ENCODE measurements at places on chromosomes 6 and 20.
A peak's percentile ranks its signal among the peaks of the same experiment; 100 is the strongest.

DNA sequence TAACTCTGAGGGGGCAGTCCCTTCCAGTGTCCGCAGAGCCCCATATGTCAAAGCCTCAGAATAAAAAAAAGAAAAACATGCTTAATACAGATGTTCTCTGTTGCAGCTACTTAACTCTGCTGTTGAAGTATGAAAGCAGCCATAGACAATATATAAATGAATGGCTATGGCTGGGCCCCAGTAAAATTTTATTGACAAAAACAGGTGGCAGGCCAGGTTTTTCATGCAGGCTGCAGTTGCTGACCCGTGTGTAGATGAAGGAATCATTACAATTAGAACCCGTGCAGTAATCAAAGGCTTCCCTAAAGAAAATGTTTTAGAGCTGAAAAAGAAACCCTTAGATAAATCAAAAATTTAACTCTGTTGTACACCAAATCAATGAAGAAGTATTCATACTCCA is 13.0 kb upstream of the RIN2 start:
- DNase-seq: no peak

GRCh38 chr20:41279546-41280225 is 37.8 kb downstream of the ZHX3 start:
- no peak for DNase-seq

DNA sequence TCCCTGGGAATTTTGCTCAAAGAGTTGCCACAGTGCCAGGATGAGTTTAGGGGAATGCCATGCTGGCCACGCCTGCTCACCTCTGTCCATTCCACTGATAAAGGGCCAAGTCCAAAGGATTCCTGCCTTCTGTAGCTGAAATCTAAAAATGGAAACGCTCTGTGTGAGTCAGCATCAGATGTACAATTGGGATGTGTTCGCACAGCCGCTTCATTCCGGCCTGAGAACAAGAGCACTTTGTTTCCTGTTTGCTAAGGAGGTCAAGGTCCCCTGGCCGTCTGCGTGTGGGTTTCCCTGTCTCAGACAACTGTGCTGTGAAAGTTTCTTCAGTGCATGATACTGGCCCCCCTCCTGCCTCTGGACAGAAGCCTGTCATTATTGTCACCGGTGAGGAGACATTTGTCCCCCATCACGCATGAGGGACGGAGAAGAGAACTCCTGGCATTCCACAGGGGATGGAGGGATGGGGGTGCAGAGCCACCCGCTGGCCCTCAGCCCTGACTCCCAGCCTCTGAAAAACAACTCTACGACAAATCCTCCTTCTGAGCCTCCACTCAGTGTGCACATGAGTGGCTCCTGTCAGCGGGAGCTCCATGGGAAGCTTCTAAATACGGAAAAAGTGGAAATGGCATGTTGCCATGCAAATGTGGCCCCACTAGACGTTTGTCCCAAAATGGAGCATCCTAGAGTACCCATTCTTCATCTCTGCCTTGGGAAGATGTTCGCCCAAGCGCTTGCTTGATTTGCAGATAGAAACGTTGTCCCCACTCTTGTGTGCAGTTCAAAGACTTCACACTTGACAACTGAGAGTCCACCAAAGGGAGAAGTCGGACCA is 143.5 kb upstream of the AFDN start:
- no peak for DNase-seq

DNA sequence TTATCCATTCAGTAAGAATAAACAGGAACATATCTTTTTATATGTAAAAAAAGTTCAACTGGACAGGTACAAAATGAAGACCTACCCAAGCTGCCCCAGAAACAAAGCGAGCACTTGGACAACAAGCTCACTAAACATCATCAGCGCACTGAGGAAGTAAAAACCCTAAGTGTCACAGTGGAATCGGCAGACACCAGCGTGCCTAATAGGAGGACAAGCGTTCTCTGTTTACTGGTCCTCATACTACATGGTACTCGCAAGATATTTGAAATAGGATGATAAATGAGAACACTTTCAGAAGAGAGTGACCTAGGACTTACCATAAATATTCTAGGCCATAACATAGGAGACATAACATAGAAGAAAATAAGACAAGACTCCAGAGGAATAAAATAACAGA is 18.2 kb downstream of the MAP7 start:
- DNase-seq: no peak

DNA sequence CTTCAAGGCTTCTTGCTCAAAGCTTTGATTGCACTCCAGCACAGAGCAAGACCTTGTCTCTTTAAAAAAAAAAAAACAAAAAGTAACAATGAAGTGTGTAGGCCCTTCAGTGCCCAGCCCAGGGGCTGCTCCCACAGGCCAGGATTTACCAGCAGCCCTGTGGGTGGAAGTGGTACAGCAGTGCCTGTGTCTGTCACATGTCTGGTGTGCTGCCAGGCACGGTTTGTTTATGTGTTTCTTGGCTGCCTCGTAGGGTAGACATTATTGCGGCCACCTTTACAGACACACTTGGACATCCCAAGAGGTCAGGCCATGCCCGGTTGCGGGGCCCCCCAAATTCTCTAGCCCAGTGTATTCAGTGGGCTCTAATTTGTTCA is 12.7 kb downstream of the DYNLRB1 start:
- no peak for DNase-seq

DNA sequence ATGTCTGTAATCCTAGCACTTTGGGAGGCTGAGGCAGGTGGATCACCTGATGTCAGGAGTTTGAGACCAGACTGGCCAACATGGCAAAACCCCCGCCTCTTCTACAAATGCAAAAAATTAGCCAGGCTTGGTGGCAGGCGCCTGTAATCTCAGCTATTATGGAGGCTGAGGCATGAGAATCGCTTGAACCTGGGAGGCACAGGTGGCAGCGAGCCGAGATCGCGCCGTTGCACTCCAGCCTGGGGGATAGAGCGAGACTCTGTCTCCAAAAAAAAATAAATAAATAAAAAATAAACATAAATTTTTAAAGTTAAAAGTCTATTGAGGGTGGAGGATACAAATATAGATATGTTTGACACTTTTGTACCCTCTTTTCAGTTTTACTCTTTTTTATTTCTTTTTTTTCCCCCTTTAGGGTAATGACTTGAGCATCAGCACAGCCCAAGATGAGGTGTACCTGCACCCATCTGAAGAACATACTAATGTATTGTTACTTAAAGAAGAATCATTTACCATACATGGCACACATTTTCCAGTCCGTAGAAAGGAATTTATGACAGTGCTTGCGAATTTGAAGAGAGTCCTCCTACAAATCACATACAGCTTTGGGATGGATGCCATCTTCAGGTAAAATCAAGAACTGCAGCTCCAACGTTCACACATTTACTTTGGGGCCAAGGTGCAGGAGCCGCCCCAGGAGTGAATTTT is 368.9 kb downstream of the LAMA2 start:
- DNase-seq: peak; percentile 48

GRCh38 chr6:144661116-144661806 is 376.1 kb downstream of the UTRN start:
- DNase-seq: peak; percentile 51

DNA sequence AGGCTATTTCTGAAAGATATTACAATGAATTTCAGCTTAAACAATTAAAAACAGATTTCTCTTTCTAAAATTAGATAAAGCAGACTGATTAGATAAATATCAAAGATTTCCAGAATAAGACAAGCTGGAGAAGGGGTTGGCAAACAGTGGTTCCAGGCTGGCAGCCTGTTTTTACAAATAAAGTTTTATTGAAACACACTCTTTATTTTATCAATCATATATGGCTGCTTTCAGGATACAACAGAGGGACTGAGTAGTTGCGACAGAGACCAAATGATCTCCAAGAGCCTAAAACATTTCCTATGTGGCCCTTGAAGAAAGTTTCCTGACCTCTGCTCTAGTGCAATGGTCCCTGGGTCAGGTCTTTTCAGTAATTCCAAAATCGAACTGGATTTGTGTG is 65.6 kb upstream of the IYD start:
- DNase-seq: no peak

DNA sequence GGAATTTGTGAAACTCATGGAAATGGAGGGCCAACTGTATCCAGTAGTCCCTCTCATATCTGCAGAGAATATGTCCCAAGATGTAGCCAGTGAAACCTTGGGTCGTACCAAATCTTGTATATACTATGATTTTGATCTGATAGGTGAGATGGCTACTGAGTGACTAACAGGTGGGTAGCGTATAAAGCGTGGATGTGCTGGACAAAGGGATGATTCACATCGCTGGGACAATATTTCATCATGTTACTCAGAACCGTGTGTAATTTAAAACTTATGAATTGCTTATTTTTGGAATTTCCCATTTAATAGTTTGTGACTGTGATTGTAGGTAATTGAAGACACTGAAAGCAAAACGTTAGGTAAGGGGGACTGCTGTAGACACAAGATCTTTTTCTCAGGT is 144.1 kb downstream of the SMAP1 start:
- DNase-seq: no peak

GRCh38 chr6:137791281-137792159 is 75.5 kb upstream of the TNFAIP3 start:
- no peak for DNase-seq

GRCh38 chr6:167450626-167451025 is 125.7 kb downstream of the TTLL2 start:
- no peak for DNase-seq

DNA sequence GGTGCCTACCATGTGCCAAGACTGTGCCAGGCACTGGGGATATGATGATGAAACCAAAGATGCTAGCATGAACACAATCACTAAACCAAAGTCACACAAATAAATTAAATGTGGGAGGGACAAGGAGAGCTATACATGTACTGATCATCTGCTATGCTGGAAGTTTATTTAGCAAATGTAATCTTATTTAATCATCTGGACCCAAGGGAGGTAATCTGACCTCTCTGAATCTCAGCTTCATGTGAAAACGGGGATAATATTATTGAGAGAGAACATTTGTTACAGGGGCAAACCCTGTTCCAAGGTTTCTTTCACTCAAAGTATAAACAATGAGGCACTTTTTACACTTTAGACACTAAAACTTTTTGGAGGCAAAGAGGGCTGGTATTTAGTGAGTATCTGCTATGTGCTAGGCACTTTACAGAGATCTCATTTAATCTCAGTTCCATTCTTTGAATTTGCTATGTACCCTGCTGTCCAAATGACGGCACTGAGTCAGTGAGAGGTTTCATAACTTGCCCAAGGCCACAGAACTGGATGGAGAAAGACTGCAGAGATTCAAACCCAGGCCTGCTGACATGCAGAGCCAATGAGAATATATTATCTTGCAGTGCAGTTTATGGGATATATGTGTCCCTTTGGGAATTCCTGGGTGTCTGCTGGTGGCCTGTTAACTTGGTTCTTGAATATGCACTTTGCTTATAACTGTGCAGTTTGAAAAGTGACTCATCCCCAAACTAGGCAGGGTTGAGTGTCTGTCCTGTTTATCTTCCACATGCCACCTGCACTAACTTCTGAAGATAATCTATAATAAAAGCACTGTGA is 3.3 kb upstream of the ASXL1 start:
- no peak for DNase-seq

DNA sequence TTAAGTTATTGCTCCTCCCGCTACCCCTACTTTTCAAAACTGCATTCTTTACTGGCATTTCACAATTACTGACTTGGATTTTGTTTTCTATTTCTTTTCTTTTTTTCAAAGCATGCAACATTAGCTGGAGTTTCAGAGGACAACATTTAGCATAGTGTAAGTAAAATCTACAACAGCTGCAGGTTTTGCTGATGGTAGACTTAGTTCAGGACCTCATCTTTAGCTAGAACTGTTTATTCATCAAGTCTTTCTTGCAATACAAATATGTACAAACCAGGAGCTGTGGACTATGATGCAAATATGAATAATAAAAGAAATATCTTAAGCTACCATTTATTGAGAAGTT is 728 bp upstream of the CEP162 start:
- DNase-seq: no peak

DNA sequence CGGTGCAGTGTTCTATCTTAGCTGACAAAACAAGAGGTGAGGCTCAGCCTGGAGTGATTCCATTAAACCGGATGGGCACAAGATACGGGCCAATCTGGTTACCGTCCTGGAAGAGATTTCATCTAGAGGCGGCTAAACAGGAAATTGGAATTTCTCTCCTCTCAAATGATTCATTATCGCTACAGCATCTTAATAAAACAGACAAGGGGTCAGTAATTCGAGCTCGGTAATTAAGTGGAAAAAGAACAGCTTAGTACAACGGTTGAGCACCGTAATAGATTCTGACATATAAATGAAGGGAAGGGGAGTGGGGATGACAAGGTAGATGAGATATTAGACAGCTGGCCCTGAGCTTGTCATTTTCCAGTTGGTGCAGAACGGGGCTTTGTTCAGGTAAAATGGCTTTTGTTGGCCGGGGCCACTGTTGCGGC is 137.2 kb downstream of the EDN3 start:
- no peak for DNase-seq

DNA sequence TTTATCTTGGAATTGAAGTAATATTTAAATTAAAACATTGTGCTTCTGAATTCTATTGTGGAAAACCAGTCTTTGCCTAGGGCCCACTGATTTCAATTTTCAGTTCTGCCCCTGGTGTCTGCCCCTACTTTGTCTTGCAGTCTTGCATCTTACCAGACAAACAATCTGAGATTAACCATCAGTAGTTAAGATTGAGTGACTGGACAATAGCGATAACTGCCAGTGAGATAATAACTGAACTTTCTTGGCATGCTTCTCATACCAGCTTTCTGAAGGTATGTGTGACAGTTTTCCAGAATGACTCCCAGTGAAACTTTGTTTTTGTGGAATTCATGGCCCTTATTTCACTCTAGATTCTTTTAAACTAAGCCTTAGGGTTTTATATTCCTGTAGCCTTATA is 53.5 kb downstream of the KCNQ5 start:
- no peak for DNase-seq

DNA sequence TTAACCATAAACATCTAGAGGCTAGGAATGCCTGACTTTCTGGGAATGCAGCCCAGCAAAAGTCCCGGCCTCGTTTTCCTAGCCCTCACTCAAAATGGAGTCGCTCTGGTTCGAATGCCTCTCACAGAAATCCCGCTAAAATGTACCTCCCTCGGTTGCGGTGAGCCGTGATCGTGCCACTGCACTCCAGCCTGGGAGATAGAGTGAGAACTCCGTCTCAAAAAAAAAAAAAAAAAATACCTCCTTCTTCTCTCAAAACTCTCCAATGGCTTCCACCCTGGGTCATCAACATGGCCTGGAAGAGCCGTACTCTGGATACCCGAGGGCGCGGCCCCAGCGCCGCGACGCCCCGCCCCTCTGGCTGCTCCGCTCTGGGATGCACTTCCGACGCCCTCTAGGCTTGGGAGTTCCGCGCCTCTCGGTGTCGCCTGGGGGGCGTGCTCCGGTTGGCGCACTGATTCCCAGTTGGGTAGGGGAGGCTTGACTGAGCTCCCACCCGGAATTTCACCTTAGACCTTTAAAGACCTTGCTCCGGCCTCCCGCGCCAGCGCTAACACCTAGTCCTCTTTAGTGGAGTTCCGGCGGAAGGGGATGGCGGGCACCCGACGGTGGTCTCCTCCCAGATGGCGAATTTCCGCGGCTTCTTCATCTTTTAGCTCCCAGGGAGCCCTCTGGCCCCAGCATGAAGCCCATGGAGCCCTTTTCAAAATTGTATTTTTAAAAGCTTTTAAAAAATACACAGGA is 12.3 kb downstream of the HMGN4 start:
- DNase-seq: peak; percentile 50

GRCh38 chr20:48787861-48788375 is 39.9 kb downstream of the PREX1 start:
- DNase-seq: no peak

DNA sequence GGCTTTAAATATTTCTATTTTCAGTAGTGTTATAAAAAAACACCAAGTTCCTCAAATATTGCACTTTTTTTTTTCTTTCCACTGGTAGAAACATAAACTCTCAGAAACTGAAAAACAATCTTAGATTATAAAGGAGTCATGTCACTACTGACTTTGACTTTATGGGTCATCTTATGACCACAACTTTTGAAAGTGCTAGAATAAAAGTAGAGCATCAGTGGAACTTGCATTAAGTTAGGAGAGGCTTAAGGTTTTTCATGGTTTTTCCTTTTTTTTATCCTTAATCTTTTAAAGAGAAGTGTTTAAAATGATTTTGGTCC is 56.6 kb upstream of the SUPT3H start:
- no peak for DNase-seq
